Ascending aorta (tissue), 2 donors: ENCODE measurements at places on chromosomes 7 and 10. TPM values are rescaled to one million over a fixed set of nuclear protein-coding genes. Genes with fewer than 3 reads are reported as not detected.

Gene CYP26A1
- not detected for total RNA-seq

Gene PRSS2
- total RNA-seq: not detected

GRCh38 chr10:93224005-93224779 is 150.5 kb downstream of the CYP26A1 start:
- DNase-seq: no peak

DNA sequence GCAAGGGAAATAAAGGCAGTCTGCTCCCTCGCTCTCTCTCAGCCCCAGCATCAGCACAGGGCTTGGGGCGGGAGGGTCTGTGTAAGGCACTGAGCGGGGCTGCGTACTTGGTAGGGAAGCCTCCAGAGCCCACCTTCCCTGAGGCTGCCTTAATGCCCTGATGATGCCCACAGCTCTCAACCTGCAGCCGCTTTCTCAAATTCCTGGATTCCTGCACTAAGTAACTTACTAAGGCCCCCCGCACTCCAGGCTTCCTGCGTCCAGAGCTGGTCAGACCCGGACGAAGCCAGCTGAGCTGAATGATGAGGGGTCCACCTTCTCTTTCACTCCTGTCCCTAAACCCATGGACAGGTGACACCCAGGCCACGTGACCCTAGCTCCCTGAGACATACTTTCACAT is 63.3 kb downstream of the C10orf143 start:
- no peak for DNase-seq

DNA sequence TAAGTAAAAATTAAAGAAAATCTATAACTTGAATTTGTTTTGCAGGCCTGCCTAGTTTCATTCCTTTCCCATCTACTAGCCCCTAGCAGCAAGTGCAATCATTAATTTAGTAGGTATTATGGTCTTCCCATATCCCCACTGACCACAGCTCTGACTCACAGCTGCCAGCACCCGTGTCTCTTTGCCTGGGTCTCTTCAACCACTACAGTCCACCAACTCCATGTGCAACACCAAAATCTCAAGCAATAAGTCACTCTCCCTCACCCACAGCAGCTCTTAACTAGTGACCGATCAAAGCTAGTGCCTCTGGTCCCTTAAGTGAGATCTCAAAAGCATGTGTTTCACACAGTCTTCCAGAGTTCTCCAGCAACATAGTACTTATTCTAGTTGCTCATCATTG is 26.0 kb upstream of the THSD7A start:
- no peak for DNase-seq

DNA sequence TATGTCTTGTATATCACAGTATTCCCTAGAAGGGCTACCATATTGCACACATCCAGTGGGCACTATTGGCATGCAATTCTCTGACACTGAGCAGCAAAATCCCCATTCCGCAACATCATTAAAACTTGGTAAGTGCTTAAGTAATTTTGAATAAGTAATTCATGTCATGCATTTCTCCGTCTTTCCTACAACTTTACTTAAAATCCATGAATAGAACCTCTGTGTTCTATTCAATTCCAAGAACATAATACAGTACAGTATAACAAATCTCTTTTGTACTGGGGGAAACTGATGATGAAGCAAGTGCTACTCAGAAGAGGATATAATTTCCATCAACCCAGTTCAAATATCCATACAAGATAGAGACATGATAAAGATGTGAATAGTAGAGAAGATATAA is 80.9 kb upstream of the SEMA3C start:
- DNase-seq: no peak

DNA sequence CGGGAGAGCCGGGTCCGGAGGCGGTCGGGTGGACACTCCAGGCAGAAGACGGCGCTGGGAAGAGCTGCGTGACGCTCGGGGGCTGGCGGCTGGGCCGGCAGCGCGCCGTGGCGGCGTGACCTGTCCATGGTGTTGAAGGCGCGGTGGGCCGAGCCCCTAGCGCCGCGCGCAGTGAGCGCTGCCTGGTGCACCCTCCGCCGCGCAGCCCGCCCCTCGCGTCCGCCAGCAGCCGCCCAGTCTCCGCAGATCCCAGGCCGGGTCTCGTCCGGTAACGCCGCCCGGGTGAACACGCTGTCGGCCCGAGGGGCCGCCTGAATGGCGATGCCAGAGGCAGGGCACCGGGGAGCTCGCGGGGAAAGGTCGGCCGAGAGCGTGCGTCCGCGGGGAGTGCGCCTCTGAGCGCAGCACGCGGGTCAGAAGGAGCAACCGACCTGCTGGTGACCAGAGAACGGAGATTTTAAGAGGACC is 657 bp upstream of the TMEM178B start:
- DNase-seq: no peak

DNA sequence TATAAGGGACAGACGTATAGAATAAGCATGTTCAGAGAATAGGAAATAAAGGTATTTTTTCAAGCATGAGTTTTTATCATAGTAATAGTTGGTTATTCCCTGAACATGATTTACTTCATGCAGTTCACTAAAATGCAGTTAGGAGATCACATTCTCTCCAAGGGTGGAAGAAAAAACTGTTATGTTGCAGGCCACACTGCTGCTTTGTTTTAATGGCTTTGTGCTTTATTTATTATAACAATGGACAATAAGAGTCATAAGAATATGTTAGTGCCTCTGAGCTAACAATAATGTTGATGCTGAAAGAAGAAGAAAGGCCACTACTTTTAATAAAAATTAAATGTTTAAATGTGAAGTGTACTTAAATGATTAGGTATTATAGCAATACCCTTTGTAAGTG is 78.5 kb upstream of the GATAD1 start:
- no peak for DNase-seq
